ENCODE measurements at places on chromosomes 5 and 9.

GRCh38 chr9:132288361-132288760 lies 66.4 kb downstream of the SETX start:
- no peak for DNase-seq

GRCh38 chr5:157665467-157666070 lies 5.8 kb upstream of the C5orf52 start:
- DNase-seq = no peak

DNA sequence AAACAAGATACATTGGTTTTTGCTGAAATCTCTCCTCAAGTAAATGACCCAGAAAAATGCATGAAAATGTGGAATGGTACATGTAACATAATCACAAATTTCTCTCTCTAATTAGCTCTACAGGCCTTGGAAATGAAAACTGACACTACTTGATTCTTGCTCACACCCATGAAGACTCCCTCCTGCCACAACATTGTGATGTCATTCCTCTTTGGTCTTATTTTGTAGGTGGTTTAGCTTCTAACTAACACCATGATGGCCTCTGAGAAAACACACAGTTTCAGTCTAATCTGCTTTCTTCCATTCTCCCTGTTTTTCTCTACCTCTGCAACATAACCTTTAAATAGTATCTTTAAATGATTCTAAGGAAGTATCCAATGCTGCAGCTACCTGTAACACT lies 78.6 kb upstream of the FAM174A start:
- DNase-seq = no peak

DNA sequence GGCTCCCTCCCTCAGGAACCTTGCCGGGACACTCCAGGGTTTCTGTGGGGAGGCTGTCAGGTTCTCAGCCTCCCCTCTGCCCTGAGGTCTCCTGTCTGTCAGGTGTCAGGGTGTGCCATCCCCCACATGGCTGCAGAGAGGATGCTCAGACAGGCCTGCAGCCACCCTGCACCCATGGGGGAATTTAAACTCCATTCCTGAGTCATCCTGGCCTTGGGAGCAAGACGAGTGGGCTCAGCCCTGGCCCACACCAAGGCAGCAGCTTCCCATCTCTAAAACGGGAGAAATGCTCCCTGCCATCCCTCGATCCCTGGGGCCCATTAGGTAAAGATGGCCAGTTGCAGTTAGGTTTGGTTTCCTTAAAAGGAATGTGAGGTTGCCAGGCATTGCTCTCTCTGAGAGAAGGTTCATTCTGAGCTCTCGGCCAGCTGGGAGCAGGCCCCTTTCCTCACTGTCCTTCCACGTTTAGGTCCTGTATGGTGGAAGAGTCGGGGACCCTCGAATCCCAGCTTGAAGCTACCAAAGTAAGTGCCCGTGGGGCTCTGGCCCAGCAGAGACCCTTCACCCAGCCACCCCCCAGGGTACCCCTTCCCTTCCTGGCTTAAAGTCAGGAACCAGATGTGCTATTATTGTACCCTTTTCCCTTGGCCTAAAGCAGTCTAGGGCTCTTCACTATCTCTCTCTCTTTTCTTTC lies 26.6 kb downstream of the DYNC2I2 start:
- no peak for DNase-seq

DNA sequence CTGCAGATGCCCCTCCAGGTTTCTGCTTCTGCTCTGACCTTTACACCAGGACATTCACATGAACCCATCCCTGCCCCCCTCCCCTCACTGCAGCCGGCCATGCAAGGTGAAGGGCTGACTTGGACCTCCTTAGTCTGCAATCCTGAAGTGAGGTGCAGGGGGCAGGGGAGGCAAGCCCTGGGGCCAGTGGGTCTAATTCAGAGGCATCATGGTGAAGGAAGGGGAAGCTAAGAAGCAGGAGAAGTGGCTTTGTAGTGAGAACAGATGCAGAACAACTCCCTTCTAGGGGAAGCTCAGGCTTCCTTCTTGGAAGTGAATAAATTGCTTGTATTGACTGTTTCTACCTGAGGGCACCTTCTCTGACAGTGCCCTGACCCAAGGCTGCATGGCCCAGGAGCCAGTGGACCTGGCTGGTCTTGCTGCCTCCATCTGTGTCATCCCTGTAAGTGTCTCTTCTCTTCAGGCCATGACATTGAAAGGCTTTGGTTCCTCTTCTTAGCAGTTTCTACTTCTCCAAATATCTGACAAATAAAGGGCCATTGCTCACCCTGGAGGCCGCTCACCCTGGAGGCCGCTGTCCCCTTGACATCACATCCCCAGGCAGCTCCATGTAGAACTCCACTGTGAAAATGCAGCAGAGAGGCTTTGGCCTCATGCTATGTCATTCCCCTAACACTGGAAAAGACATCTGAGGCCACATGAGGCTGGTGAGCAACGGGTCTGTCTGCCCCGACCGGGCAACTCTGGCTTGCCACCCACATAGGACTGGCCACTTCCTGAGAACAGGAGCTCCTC lies 55.3 kb downstream of the GADD45G start:
- no peak for DNase-seq

DNA sequence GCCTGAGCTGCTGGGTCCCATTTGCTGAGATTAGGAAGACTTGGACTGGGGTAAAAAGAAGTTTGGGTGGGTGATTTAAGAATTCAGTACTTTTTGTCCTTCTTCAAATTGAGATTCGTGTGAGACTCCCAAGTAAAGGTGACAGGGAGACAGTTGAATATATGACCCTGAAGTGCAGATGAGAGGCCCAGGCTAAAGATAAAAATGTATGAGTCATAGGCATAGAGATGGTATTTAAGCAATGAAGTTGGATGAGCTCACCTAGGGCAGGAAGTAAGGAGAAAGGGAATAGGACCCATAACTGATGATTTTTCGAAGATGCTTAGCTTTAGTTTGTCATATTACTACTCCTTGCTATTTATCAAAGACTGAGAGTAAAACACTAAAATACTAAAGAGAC lies 255.9 kb upstream of the ADRA1B start:
- no peak for DNase-seq

GRCh38 chr9:109307380-109308240 lies 13.2 kb downstream of the EPB41L4B start:
- no peak for DNase-seq

DNA sequence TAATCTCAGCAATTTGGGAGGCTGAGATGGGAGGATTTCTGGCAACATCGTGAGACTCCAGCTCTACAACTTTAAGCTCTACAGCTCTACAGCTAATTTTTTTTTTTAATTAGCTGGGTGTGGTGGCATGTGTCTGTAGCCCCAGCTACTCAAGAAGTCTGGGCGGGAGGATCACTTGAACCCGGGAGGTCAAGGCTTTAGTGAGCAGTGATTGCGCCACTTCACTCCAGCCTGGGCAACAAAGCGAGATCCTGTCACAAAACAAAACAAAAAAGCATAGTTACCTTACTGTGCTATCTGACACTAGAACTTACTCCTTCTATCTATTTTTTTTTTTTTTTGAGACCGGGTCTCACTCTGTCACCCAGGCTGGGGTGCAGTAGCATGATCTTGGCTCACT lies 6.3 kb upstream of the WDR38 start:
- no peak for DNase-seq

DNA sequence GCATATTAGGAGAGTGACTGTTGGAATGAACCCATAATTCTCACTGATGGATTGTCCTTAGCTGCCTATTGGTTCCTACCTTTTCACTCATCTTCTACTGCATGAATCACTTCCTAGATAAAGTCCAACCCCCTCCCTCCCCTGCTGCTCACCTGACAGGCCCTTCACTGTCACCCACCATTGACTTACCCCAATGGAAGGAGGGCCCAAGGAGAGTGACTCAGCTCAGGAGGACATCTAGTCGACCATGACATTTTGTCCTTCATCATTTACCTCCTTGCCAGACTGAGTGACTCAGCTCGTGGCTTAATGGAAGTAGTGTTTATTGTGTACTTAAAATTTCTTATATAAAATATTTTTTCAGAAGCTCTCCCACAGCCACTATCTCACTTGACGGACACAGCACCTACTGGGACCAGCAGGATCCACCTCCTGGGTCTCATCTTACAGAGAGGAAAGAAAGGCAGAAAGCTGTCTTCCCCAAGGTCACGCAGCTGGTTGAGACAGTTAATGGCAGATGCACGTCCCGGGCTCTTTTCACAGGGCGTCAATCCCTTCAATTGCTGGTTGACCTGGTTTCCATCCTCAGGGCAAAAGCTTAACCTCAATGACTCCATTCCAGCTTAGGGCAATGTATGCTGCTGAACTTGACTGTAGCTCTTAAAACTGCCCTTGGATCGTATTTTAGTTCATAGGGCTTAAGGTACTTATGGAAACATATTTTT lies 142.3 kb downstream of the MARCHF11 start:
- no peak for DNase-seq

GRCh38 chr5:143977891-143978461 lies 166.0 kb downstream of the HMHB1 start:
- no peak for DNase-seq

DNA sequence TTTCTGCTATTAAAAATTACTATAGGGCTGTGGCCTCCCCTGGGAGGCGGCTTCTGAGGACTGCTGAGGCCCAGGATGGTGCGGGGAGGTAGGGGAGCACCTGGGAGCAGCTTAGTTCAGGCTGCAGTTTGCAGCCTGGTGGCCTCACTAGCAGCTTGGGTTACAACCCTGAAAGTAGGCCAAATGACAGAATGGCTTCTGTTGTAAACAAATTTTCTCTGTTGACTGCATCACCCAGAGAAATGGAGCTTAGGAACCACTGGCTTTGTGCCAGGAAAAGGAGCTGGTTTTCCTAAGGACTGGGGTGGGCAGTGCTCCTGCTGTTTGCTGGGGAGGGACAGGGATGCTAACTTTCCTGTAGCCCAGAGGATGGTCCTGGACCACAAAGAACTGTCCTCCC lies 130.3 kb downstream of the ENTREP1 start:
- no peak for DNase-seq

- no peak for DNase-seq
Observed at GRCh38 chr9:125527471-125528002, 179.5 kb downstream of the MAPKAP1 start.

- no peak for DNase-seq
Observed at GRCh38 chr9:95415158-95415557, 97.6 kb upstream of the FANCC start.

- no peak for DNase-seq
Observed at GRCh38 chr5:114319821-114320220, 42.0 kb upstream of the KCNN2 start.

DNA sequence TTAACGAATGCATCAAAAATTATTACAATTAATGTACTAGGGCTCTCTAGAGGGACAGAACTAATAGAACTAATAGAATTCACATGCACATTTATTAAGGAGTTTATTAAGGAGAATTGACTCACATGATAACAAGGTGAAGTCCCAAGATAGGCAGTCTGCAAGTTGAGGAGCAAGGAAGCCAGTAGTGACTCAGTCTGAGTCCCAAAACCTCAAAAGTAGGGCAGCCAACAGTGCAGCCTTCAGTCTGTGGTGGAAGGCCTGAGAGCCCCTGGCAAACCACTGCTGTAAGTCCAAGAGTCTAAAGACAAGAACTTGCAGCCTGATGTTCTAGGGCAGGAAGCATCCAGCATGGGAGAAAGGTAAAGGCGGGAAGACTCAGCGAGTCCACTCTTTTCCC lies 633.8 kb downstream of the SEMA5A start:
- DNase-seq = no peak

DNA sequence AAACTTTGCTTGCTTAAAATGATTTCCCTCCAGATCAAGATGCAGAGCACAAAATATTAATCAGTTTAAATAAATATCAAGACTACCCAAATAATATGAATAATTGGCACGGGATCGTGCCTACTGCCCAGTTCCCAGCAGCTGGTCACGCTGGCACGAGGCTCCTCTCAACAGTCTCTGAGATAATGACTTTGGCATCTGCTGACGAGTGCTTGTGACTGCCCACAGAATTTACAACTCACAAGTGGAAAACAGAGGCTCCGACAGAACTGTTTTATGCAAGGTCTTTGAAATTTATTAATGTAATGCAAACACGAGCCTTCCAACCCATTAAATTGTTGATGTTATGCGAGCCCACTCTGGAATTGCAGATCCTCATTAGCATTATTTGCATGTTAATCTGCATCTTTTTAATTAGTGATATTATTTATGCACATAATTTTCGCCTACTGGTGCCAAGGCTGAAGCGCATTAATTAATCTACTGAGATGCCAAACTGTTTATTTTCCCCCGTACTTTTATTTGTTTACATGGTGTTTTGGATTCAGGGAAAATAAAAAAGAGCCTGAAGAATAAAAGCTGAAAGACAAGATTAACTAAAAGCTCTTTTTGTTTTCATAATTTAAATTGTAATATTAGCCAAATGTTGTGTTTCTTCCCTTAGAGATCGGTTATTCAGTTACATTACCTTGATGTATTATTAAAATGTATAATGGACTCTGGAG lies 369.3 kb upstream of the IRX1 start:
- DNase-seq = no peak

DNA sequence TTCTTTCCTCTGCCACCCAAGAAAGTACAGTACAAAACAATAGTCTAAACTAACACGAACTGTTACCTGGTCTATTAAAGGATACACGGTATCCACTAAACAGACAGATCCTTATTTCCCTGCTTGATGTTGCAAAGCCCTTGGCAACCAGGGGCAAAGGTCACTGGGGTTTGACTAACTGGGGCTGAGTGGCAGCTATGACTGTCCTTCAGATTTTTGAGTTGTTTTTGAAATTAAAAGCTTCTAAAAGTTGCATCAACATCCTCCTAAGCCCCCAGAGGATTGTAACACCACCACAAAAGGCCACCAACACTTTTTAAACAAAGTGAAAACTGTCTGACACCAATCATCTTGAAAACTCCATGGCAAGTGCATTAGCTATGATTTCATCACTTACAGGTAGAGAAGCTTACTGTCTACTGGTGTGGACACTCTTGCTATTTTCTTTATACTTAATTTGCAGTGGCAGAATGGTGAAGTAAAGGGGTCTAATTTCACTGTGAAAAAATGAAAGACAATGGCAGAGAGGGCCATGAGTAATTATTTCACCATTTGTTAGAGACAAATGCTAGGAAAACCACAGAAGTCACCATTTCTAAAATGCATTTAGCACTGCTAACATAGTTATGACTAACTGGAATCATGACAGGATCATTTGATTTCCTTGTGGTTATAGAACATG lies 292.4 kb downstream of the EFNA5 start:
- DNase-seq = no peak

GRCh38 chr9:2591967-2592366 lies 29.6 kb upstream of the VLDLR start:
- no peak for DNase-seq

- no peak for DNase-seq
Observed at GRCh38 chr9:128747241-128747640, 23.3 kb upstream of the ZDHHC12 start.

Data from NCI-H446 treated with DMSO at 0.1 percent for 48 hours (cell line).